ENCODE measurements at places on chromosomes 2 and 18. TPM values are rescaled to one million over a fixed set of nuclear protein-coding genes. Genes with fewer than 3 reads are reported as not detected.

Gene CHRND
- total RNA-seq: not detected

Gene IL36RN
- not detected for total RNA-seq

Gene CIB4
- not detected for total RNA-seq

Gene GALNT3
- total RNA-seq: 3.0 TPM

Gene GNAL
- 0.04 TPM for total RNA-seq

Gene ASB1
- 41.8 TPM for total RNA-seq

Gene C2orf74
- total RNA-seq: 12.5 TPM

Gene OTX1
- not detected for total RNA-seq

Gene CXCR1
- total RNA-seq: not detected

Gene FSHR
- total RNA-seq: not detected

Gene GBX2
- not detected for total RNA-seq

Gene PLEKHA3
- 28.1 TPM for total RNA-seq

Gene SH3BP4
- not detected for total RNA-seq

Gene CDK15
- total RNA-seq: not detected

Gene DOK1
- total RNA-seq: 24.4 TPM

Gene FOXI3
- not detected for total RNA-seq

Gene PDE11A
- not detected for total RNA-seq

Gene FKBP1B
- total RNA-seq: 2.5 TPM

Gene NPAS2
- total RNA-seq: 0.75 TPM

Gene G6PC2
- not detected for total RNA-seq

Gene HTR2B
- not detected for total RNA-seq

Gene PARD6G
- total RNA-seq: 0.33 TPM

Gene HOXD13
- not detected for total RNA-seq

Gene TXNDC2
- total RNA-seq: not detected

Gene B3GNT7
- total RNA-seq: 0.16 TPM

Gene UGT1A6
- total RNA-seq: not detected

Gene C2orf76
- 24.7 TPM for total RNA-seq

Gene EGR4
- total RNA-seq: 0.31 TPM

Gene TTL
- total RNA-seq: 45.9 TPM

Gene CTLA4
- 37.7 TPM for total RNA-seq

Gene CNTNAP5
- not detected for total RNA-seq

Gene TTR
- total RNA-seq: not detected

Gene CYS1
- 0.09 TPM for total RNA-seq

Gene TNP1
- not detected for total RNA-seq

Gene RASGRP3
- total RNA-seq: 3.5 TPM

Gene ZNF385B
- total RNA-seq: not detected

Gene CYRIA
- total RNA-seq: 1.2 TPM

Gene TRIM43
- not detected for total RNA-seq

Gene C2orf78
- total RNA-seq: not detected

Gene IL1RL2
- total RNA-seq: 0.33 TPM

Gene RAB12
- 15.0 TPM for total RNA-seq

Gene POTEJ
- total RNA-seq: not detected

Gene ZNF532
- 6.1 TPM for total RNA-seq

Gene MAP3K19
- not detected for total RNA-seq

Gene UGT1A8
- total RNA-seq: not detected

Gene MRPL44
- 42.6 TPM for total RNA-seq

Gene CCBE1
- total RNA-seq: not detected

Gene GCKR
- total RNA-seq: not detected

Gene MPHOSPH10
- total RNA-seq: 57.8 TPM

Gene ABCG5
- total RNA-seq: not detected

Gene MLPH
- total RNA-seq: not detected

Gene ALLC
- not detected for total RNA-seq

Gene L3MBTL4
- 0.18 TPM for total RNA-seq

Gene GKN1
- total RNA-seq: not detected

Gene MARCO
- total RNA-seq: not detected

Gene DAPL1
- not detected for total RNA-seq

Gene LDLRAD4
- 30.4 TPM for total RNA-seq
